Activated naive CD8-positive, alpha-beta T cell treated with anti-CD3 and anti-CD28 coated beads, Interleukin-2, amount 50 U/mL, for 24 hours (primary cell): ENCODE measurements at places on chromosomes 4 and X.

DNA sequence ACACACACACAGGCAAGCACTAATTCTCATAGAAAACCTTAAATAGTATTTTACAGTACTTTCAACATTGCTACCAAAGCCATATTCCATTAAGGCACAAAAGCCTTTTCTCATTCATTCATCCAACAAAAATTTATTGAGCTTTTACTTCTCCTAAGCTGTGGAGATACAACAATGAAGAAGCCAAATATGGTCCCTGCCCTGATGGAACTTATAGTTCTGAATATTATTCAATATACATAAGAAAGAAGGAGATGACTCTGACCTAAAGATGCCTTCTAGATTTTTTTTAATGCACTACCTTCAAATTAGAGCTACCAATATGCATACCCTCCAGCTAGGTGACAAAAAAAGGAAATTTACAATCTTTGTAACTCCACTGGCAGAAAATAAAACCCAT is 90.0 kb upstream of the WDR44 start:
- no peak for DNase-seq

DNA sequence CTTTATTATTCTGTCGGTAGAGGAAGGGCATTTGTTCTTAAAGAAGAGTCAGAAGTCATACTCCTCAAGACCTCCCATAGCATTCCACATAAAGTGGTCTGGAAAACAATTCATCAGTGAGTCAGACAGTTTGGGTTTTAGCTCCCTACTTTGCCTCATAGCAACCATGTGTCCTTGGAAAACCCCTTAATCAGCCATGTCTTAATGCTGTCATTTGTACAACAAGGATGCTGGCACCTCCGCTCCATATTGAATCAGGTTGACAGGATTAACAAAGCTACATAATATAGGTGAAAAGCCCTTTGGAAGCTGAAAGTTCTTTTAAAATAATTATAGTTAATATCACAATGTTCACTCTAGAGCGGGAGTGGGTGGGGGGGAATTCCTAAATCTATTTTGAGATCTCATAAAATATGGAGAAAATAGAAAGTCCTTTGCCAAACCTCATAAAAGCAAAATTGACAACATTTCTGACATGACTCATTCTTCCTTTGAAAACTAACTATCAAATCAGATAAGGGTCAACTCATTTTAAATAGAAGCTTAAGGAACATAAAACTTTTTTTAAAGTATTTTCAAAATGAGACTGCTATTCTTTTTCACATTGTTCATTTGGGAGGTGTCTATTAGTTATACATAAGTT is 37.3 kb upstream of the GUCY1A1 start:
- DNase-seq = no peak

GRCh38 chr4:3478446-3479357 is 15.6 kb downstream of the DOK7 start:
- no peak for DNase-seq

- no peak for DNase-seq
These were observed 353.1 kb upstream of the SPOCK3 start for GRCh38 chr4:167587361-167587760.

- no peak for DNase-seq
These were observed 22.2 kb downstream of the GPAT3 start for GRCh38 chr4:83558059-83558653.

GRCh38 chr4:187020676-187021075 is 297.0 kb upstream of the FAT1 start:
- DNase-seq = no peak

GRCh38 chr4:7424553-7425111 is 10.1 kb downstream of the PSAPL1 start:
- no peak for DNase-seq

GRCh38 chrX:119482041-119482440 is 13.8 kb downstream of the SLC25A5 start:
- no peak for DNase-seq

DNA sequence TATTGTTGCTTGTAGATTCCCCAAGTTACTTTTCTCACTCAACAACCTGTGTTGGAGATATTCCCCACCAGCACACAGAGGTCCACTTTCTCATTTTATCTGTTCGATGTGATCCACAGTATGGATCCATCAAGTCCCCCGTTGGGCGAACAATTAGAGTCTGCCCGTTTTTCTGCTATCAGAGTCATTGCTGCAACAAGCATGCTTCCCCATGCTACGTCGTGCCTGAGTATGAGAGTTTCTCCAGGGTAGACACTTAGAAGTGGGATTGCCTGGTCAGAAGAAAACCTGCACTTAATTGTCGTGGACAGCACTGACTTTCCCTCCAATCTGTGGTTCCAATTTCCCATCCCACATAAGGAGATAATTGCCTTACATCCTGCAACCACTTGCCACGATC is 62.7 kb upstream of the SHOX start:
- no peak for DNase-seq

DNA sequence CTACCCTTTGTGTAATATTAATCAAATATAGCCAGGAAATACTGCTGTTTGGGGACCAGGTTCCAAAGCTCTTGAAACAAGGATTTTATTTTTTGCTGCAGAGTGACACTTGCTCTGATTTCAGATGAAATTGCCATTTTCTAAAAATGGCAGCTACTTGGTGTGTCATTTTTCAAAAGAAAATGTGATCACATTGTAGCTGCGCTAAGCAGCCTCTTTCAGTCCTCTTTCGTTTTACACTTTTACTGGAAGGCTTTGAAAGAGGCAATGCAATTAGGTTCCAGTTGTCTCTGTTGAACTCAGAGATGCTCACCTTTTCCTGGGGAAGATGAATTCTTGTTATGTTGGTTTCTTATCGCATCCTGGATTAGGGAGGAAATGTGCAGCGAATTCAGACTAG is 85.1 kb downstream of the CT47B1 start:
- DNase-seq = no peak

- DNase-seq = no peak
These were observed 287.3 kb downstream of the USP46 start for GRCh38 chr4:52371841-52372240.

GRCh38 chrX:86047936-86048280 is 550 bp upstream of the CHM start:
- DNase-seq = no peak

- DNase-seq = no peak
These were observed 10.3 kb upstream of the FRMPD4 start for GRCh38 chrX:12128017-12128416.
